ENCODE measurements at places on chromosomes 5 and 9.

- no peak for DNase-seq
Observed at GRCh38 chr5:449151-449550, 6.2 kb downstream of the EXOC3 start.

- DNase-seq: no peak
Observed at GRCh38 chr9:110579034-110579861, at the start of gene SVEP1. TSS of gene SVEP1 (minus strand) at chr9:110579741. CDS start at chr9:110579543, 198 bp downstream.

DNA sequence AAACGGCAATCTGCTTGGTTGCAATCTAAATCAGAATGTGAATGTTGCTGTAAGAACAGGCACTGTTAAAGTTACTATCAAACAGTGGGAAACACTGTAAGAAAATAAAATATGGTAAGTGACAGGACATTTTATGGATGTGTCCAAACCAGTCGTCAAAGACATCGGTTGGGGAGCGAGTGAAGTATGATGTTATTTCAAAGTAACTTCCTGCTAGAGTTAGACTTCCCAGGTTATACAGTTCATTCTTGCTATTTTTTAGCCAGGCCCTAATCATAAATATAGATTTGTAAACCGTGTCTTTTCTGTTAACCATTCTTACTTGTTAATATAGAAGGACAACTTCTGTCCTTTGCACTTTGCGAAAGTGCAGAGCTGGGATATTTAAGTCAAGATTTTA lies 30.2 kb downstream of the LIX1 start:
- DNase-seq: no peak

GRCh38 chr5:43051684-43052083 lies 11.6 kb upstream of the ANXA2R start:
- DNase-seq: no peak

- no peak for DNase-seq
Observed at GRCh38 chr5:35319333-35320002, 89.2 kb upstream of the PRLR start.

DNA sequence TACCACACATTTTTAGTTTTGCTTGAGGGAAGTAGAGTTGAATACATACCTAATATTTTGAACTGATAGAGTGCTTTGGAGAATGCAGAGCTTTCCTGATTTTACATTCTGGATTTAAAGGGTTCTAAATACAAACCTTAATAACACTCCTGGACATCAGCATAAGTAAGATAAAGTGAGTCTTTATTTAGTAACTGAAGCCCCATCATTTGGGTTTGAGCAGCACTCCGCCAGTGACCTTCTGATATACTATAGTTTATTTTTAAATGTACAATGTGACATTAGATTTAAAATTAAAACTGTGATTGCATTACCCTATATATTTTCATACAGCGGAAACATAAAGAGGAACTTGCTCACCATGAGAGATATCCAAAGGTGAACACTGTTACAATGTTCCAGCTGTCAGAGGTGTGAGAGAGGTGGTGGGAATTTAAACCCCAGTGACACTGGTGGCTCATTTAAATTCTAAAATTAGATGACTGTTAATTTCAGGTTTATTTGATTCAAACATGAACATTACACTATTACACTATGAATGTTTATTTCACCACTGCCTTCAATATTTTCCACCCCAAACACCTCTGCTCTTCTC lies 203.0 kb upstream of the PCSK5 start:
- DNase-seq: no peak

DNA sequence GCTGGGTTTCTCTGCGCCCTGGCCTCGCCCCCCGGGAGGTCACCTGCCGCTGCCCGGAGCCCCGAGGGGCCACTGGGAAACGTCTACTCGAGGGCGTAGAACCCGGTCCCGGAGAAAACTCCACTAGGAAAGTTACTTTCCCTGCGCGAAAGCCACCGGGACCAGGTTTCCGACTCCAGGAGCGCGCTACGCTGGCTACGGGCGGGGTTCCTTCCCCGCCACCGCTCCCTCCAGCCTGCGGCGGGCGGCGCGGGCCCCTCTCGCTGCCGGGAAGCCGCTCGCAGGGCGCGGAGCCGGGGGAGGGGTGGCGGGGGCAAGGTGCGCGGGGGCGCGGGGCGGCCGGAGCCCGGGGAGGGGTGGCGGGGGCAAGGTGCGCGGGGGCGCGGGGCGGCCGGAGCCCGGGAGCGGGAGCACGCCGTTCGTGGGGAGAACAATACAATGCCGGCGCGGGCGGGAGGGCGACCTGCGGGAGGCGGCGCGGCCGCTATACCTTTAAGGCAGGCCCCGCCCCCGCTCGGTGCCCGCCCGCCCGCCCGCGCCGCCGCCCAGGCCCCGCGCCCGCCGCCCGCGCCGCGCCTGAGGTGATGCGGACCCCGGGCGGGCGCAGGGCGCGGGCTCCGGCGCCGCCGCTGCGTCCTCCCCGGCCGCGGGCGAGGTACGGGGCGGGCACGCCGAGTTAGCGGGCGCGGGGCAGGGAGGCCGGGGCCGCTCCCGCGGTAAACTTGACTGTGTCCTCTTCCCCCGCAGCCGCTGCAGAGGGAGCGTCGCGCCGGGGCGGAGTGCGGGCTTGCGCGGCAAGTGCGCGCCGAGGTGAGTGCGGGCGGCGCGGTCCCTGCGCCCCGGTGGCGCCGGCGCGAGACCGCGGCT lies 278.1 kb downstream of the AOPEP start:
- DNase-seq: no peak

DNA sequence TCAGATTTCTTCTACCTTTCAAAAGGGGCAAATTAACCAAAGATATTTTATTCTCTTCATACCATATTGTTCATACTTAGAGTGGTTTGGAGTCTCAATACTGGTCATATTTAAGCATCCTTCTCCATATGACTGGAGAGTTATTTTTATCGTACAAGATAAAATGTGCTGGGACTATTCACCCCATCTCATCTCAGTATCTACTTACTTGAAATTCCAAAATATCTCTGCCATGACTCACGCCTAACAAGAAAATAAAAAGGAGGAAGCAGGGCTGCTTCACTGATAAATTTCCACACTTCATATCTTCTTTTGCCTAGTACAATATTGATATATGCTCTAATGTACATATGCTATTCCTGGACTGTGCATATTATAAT lies 277.9 kb upstream of the CDH9 start:
- no peak for DNase-seq

- no peak for DNase-seq
Observed at GRCh38 chr9:87270221-87270847, 227.3 kb upstream of the DAPK1 start.

DNA sequence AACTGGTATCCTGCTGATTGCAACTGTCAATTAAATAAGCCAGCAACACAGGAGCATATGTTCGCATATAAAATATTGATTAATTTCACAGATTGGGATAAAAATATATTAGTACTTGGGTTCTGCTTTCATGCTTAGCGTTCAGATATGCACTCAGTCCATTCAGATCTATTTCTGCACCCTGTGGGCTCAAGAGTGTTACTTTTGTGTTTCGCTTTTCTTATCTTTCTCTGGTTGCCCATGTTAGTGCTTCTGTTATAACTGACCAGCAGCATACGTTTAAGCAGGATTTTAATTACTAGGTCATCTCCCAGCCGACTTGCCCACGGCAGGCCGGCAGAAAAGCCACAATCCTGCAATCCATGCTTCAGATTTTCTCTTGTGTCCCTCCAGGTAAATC lies 289.1 kb downstream of the EBF1 start:
- no peak for DNase-seq

DNA sequence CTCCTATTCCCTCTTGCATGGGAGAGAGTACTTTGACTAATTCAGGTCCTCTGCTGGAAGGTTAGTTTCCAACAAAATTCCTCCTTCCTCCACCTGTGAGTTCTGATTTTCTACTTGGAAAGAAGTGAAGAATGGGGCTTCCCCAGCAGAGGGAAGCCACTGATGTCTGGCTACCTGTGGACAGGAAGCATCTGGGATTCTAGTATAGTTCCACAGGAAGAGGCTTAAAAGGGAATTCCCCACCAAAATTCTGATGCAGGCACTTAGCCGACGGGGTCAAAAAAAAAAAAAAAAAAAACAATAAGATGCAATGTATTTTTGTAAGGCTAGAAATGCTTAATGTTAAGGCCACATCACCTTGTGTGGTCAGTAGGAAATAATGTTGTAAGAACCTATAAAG lies 33.4 kb downstream of the PCDHGC5 start:
- DNase-seq: no peak

- DNase-seq: no peak
Observed at GRCh38 chr9:128162215-128163026, 2.4 kb downstream of the BBLN start.

- no peak for DNase-seq
Observed at GRCh38 chr5:102539996-102540728, 41.4 kb upstream of the SLCO6A1 start.

DNA sequence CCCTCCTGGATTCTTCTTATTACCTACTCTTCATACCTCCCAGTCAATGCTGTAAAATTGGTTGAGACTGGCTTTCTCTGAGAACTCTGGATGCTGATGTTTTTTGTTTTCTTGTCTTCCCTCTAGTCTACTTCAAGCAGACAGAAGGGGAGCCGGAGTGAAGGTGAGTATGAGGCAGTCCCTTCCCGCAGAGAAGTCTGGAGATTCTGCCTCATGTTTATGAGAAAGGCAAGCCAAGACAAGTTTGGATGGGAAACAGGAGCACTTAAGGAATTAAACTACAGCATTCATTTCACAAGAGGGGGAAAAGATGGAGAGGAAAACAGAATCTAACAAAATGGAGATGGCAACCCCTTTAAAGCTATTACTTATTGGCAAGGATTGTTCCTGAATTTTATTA lies 246.1 kb downstream of the TRIM32 start:
- no peak for DNase-seq

DNA sequence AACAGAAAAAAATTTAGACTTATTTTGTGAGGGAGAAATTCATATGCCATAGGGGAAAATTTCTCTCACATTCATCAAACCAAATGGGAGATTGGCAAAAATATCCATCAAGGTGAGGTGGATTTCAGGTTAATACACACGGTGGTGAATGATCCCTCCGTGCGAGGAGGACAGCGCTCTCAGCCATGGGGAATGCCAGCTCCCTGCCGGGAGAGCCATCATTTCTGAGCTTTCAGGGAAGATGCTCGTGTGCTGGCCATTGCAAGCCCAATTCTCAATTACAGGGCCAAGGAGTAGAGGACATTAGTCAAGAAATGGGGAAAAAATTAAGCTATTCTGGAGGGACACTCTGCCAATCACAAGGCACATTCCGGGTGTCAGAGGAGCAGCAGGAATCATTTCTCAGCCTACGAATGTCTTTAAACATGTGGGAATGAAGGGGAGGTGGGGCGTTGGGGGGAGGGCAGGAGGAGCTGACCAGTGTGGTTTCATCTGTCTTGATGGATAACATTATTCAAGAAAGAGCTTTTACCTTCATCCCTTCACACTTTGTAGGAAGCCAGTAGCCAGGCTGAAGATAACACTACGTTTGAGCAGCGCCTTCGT lies 165.5 kb downstream of the DAB2IP start:
- DNase-seq: no peak

DNA sequence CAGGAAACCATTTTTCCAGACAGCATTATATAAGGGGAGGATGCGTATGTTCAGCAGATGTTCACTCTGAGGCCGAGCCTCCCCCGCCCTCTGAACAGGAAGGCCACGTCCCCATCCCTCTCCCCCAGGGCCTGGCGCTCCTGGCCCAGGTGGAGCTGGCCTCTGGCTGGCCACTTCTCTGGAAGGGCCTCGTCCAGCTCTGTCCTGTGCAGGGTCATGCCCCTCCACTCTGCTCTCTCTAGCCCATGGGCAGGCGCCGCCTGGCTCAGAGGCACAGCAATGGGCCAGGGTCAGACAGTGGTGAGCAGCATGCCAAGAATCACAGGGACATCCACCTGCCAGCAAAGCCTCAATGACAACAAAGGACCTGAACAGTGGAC lies 34.2 kb downstream of the ADAMTS2 start:
- no peak for DNase-seq

DNA sequence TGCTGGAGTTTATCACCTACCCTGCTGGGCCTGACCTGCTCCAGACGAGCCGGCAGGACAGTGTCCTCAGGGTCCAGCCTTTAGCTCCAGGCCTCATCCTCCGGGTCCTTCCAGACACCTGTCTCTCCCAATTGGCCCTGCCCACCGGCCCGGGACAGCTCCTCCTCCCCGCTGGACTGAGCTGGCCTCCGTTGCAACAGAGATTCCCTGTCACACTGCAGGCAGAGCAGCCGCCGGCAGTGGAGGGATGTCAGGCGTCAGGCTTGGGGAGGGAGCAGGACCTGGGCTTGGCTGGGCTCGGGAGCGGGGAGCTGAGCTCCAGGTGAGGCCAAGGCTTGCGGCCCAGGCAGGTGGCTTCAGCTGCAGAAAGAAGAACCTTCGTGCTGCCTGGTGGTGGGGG lies 1.7 kb downstream of the KCNT1 start:
- DNase-seq: no peak

- DNase-seq: no peak
Observed at GRCh38 chr9:5361326-5362010, 21.8 kb upstream of the RLN1 start.

GRCh38 chr5:124310453-124310852 lies 436.0 kb downstream of the ZNF608 start:
- no peak for DNase-seq

- no peak for DNase-seq
Observed at GRCh38 chr5:13412040-13412595, 532.4 kb downstream of the DNAH5 start.

- no peak for DNase-seq
Observed at GRCh38 chr5:110354311-110354710, 372.2 kb downstream of the TMEM232 start.

DNA sequence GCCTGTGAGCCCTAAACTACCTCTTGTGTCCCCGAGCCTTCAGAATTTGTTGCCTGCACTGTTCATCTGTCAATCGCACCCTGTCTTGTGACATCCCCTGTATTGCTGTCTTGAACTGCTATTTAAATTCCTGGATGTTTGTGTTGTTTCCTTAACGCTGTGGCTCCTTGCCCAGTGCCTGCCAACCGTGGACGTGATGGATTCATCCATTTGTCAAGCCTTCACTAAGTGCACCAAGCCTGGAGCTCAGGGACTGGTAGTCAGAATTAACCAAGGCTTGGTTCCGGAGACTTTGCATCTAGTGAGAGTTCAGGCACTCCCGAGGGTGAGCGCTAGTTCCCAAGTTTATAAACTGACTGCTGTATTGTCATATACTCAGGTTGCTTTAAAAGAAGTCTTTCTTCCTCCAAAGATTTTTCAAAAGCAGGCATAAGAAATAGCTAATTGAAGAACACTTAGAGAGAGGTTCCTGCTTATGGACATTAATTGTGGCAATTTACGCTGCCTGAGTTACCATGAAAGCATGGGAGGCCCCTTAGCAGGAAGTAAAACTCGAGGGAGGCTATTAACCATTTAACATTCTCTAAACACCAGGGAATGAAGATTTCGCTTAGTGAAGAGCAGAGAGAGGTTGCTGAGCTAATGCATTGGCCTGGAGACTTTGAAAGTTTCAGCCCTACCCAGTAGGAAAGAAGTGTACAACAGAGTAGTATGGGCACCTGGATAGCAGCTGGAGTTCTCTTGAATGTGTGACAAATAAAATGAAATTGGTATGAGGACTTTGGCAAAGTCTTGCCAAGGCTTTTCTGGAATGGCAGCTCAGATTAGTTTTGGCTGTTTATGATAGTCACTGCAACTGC lies 29.0 kb downstream of the RGS3 start:
- DNase-seq: no peak
